ENCODE measurements at places on chromosomes 5 and 9.
A peak's percentile ranks its signal among the peaks of the same experiment; 100 is the strongest.

GRCh38 chr9:20513126-20513913, 109.0 kb downstream of the MLLT3 start:
- DNase-seq = no peak

- DNase-seq = no peak
Observed at GRCh38 chr9:93091453-93092081, 4.5 kb upstream of the CARD19 start.

GRCh38 chr5:169374761-169375160, 73.8 kb upstream of the SLIT3 start:
- no peak for DNase-seq

DNA sequence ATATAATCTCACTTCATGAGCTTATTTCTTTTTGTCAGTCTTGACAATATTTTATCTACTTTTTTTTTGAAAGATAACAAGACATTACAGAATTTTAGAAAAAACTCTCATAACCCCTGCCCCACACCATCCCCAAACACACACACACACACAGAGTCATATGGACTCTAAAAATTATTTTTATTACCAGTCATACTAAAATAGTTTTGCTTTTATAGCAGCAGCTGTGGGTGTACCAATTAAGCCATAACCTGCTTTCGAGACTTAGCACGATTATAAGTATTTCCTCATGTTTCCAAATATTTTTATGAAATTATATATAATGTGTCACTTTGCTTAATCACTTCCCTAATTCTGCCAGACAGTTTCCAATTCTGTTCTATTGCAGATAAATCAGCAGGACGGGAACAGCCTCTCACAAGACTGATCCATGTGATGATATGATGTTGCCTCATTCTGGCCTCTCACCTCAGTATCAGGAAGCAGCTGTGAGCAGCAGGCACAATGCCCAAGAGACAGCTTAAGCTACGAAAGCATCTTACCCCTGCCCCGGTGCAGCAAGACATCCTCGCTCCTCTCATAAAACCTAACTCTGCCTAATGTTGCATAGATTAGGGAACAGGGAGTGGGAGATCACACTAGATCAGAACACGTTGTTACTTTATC, 7.0 kb downstream of the PDCL start:
- DNase-seq = peak; percentile 99

GRCh38 chr9:33260372-33260771, 4.1 kb downstream of the BAG1 start:
- DNase-seq = no peak

- no peak for DNase-seq
Observed at GRCh38 chr5:100668511-100668910, 133.3 kb downstream of the FAM174A start.

DNA sequence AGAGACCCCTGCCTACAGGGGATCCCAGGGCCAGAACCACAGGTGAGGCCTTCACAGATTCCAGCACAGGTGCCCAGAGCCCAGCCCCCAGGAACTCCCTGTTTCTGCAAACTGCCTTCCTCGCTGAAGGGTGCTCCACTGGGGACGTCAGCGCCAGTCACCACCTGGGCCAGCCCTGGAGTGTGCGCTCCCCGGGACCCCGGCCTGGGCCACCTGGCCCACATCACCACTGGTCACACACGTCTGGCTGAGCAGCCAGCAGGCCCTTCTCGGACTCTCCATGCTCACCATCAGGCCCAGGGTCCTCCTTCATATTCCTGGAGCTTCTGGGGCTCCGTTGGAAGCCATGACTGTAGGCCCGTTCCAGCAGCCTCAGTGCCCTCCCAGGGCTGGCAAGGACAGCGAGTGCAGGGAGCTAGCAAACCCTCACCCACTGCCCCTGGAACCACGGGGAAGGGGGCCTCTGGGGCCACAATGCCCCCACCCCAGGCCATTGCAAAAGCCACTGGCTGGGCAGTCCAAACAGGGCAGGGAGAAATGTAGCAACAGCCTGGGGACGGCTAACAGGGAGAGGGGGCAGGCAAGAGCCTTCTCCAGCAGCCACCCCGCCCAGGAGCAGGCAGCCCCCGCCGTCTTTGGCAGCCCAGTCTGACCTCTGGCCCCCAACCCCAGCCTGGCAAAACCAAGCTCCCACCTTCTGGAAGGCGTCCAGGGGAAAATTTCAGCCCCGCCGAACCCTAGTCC, 1.3 kb downstream of the AGPAT2 start:
- no peak for DNase-seq

GRCh38 chr9:126226991-126227936, 99.4 kb upstream of the MVB12B start:
- DNase-seq = no peak

DNA sequence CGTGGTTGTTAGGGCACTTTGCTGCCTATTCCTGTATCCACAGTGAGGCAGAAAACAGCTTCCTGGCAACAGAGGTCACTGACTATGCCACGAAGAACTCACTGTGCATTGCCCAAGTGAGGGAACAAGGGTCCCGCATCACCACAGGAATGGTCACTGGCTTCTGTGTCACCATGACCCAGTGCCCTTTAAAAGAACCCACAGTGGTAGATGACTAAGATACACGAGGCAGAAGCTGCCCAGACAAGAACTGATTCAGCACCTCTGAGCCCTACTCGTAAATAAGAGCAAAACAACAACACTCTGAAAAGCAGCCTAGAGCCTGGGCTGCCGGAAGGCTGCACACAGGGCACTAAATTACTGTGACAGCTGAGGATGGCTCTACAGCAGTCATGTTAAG, 236.6 kb upstream of the RASEF start:
- no peak for DNase-seq

- DNase-seq = no peak
Observed at GRCh38 chr9:134209731-134210311, 45.5 kb upstream of the RNU6ATAC start.

- DNase-seq = no peak
Observed at GRCh38 chr5:179258001-179258921, 87.0 kb downstream of the ADAMTS2 start.

DNA sequence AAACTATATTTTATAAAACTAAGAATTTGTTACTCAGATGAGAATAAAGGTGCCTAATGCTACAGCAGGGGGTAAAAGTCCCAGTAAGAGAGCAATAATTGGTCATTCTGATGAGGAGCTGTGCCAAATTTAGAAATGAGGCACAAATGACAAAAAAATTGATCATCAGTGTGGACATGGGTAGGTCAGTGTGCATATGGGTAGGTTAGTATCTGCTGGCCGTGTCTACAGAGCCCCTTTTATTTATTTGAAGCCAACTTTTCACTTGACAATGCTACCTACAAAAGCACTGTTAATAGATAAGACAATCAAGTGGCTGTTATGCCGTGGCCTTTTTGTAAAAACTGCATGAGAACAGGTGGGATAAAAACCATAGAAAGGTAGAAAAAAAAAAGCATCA, 454.6 kb downstream of the RAB3C start:
- DNase-seq = no peak

DNA sequence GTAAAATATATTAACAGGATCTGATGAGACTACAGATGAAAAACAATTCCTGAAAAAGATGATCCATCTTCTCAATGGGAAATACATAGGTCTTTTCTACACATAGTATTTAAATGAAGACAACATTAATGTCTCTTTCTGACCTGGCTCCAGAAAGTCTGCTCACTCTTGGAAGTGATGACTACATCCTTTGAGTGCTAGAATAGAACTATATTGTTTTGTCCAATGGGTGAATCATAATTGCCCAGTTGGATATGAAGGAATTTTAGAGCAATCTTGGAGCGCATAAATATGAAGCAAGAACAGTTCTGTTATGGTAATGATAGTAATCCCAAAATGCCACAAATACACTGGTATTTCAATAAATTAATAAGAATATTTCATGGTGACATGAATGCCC, 322.1 kb downstream of the DEPDC1B start:
- DNase-seq = no peak

DNA sequence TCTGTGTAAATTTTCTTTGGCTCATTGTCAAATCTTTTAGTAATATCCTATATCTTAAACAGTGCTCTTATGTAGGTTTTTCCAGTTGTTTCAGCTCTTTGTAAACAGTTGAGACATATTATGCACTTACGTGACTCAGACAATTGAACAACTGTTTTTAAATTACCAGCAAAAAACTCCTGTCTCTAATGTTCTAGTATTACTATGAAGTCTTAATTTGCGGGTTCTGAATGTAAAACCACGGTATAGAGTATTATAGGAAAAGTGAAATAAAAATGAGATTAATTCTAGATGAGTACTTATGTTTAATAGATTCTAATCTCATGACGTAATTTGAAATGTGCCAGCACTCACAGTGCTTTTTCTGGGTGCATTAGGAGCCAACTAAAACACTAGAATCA, 136.0 kb downstream of the GDNF start:
- no peak for DNase-seq

- no peak for DNase-seq
Observed at GRCh38 chr9:137703842-137704508, 85.2 kb downstream of the EHMT1 start.

DNA sequence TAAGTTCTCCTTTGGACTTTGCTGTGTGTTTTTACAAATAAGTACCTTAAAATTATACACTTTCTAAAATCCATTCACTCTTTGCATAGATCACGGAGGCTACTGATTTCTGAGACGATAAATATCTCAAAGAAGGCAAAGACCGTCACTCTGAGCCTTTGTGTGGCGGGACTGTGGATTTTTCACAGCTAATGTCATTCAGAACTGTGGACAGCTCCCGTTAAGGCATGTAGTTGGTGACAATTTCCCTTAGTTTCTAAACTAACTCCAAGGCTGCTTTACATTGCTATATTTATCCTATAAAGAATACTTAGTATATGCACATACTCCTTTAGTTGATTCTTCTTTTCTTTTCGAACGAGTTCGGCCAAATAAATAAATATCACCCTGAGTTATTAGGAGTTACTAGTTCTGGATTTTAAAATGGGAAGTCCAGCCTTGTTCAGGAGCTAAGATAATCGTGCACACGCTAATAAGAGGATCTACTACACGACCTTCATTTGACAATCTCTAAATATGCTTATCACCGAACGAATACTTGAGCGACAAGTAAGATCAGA, 1.8 kb downstream of the HCN1 start:
- no peak for DNase-seq

DNA sequence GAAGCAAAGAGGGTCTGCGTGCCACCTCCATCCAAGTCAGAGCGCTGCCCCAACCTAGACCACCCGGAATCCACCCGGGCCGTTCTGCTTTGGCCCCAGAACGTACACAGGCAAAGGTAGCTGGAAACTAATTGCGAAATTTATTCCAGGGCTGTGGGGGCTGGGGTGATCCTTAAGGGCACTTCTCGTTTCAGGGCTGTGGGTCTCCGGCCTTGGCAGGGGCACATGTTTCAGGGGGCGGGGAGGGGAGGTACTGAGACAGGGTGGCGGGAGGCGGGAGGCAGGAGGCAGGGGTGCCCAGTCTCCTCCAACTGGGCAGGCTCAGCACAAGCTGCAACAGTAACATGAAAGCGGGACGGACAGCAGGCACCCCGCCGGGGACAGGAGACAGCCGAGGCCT, 26.1 kb downstream of the NR5A1 start:
- DNase-seq = no peak

DNA sequence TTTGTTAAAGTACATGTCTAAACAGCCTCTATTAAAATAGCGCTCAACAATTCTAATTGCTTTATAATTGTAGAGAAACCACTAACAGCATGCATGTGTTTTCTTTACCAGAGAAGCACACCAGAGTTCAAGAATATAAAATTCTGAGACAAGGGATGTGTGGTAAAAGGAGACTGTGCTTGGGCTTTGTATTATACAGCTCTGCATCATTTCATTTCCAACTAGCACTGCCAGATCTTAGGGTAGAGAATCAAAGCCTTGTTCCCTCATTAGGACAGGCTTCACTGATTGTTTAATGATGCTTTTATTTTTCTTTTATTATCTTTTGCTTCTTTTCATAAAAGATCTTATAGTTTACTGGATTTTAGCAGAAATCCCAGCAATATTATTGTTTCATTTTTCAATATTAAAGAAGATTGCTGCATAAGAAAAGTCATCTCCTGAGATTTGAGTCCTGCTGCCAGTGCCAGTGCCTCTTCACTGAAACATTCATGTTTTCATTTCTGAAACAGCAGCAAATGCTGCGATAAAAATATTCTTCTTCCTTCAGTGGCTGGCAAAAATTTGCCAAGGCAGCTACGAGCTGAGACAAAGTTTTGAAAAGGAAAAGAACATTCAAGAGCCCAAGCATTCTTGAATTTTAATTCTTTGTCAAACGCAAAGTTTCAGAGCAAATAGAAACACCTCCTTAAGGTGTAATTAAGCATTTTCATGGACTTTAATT, 491.0 kb upstream of the PIK3R1 start:
- no peak for DNase-seq

- DNase-seq = no peak
Observed at GRCh38 chr9:79040671-79041070, 531.1 kb upstream of the TLE4 start.

- DNase-seq = no peak
Observed at GRCh38 chr9:86945728-86946200, 1.5 kb downstream of the GAS1 start.

DNA sequence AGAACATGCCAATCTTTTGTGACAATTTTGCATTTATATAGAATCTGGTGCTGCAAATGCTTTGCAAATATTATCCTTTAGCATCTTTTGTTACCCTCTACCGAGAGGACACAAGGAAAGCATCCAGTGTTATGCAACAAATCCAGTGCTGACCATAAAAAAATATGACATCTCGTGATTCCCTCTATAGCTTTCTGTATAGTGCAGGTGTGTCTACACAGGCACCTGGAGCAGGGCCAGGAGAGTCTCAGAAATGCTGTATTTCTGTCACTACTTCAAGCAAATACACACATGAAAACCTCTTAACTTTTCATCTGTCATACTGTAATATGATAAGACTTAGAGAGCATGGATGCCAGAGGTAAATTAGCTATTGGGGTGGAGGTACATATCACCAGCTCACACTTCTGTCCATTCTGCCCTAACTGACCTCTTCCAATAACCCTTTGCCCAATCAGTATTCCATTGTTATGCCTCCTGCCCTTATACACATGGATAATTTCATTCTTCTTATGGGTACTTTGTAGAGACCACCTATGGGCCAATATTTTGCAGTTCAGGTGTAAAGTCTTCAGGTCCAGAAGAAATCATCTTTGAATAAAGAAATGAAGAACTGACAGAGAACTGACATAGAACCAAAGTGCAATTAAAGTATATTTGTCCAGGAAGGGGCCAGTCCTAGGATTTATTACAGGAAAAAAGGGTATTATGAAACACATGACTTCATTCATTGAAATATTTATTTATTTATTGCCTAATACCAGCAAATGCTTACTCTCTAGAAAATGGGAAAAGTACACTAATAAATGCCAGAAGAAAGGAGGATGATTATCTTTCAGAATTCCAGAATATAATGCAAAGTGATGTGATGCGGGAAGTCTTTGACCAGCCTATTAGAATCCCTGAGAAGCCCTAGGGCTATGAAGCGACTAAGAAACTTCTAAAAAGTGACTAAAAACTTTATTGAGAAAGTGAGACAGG, 106.5 kb downstream of the EPB41L4A start:
- no peak for DNase-seq

All from GF-D8 (cell line).